ENCODE measurements at places on chromosomes 4 and X.
A peak's percentile ranks its signal among the peaks of the same experiment; 100 is the strongest.

DNA sequence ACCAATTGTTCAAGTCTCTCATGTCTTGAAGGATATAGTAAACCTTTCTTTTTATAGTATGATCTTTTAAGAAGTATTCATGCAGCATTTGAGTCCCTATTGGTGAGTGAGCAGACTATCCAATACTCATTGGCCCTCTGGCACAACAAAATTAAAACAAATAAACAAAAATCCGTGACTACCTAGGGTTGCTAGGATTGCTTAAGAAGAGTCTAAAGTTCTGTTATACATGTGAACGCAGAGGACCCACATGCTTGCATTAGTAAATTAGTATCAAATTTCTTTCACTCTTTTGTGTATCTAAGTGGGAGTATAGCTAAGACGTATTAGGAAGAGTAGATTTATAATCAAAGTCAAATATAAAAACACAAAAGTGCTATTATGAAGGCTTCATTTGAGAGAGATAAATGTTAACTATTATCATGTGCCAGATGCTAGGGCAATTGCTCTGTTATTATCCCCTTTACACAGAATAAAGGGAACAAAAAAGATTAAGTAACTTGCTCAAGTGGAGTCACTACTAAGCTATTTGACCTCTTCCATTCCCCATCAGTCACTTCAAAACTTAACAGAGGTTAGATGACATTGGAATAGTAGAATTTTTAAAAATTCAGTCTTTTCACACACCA is 29.2 kb upstream of the LARP1B start:
- no peak for DNase-seq

GRCh38 chr4:120526033-120526432 is 396.5 kb downstream of the PRDM5 start:
- peak; percentile 9 for DNase-seq

GRCh38 chr4:6582889-6583490 is 8.0 kb downstream of the MAN2B2 start:
- DNase-seq, result no peak

DNA sequence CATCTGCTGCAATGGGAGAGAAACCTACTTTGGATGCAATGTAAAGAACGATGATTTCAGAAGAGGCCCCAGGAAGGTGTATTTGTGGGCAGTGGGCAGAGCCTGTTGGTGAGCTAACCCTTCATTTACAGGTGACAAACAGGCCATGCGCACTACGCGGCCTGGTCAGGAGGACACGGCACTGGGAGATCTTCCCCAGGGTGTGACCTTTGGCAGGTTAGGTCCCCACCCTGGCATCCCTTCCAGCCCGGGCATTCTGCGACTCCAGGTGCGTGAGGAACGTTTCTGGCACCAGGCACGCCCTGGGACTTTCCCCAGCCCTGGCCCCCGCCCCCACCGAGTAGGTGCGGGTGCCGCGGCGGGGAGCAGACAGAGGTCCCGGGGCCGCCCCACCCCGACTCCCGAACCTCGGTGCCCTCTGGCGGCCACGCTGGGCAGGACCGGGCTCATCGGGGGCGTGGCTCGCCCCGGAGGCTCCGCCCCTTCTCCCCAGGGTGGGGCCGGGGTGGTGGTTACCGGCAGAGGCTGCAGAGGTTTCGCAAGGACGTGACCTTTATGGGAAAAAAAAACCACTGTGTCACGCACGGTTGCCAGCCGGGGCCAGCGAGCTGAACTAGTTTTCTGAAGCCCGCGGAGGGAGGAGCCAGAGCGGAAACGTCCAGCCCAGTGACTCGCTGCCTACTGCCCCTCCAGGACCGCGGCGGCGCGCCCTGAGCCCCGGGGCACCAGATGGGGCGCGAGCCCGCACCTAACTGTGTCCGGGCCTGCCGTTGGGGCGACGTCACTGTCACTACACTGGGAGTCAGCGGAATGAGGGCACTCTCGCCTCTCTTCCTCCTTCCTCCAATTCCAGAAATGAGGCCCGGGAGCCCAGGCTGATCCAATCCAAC is 5.0 kb upstream of the NYX start:
- peak; percentile 57 for DNase-seq

- peak; percentile 56 for DNase-seq
These were observed 15.0 kb upstream of the ELF4 start for GRCh38 chrX:130125091-130125874.

DNA sequence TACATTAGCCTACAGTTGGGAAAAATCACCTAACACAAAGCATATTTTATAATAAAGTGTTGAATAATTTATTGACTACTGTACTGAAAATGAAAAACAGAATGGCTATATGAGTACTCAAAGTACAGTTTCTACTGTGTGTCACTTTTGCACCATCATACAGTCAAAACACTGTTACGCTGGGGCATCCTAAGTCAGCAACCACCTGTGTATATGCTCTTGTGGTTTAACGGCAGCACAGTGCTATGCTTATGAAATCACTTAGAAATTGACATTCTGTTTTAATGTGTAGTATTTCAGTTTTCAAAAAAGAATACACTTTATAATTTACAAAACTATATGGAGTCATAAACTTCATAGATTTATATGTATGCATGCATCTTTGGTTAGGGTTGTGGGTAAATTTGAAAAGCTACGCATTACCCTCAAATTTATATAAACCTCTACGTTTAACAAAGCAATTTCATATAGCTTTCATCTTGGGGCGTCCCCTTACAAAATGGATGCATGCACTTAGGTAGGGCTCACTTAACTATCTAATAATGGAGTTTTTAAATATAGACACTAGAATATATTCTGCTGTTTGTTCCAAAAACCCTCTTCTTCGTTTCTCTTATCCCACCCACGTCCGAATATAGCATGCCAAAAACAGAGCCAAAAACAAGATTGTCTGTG is 690 bp upstream of the NEIL3 start:
- DNase-seq, result no peak

DNA sequence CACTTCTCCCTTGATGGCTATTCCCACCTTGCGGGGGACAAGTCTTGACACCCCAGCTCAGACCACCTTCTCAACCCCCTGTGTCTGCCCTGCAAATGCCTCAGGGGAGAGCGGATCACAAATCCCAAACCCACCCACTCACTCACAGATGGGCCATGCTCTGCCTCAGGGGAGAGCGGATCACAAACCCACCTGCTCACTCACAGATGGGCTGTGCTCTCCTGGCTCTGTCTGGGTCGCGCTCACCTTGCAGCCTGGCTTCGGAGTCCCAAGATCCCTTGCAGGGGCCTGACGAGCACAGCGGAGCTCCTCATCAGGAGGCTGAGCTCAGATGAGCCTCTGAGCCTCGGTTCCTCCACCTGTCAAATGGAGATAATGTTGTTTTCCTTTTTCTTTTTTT is 38.6 kb downstream of the HTRA3 start:
- no peak for DNase-seq

DNA sequence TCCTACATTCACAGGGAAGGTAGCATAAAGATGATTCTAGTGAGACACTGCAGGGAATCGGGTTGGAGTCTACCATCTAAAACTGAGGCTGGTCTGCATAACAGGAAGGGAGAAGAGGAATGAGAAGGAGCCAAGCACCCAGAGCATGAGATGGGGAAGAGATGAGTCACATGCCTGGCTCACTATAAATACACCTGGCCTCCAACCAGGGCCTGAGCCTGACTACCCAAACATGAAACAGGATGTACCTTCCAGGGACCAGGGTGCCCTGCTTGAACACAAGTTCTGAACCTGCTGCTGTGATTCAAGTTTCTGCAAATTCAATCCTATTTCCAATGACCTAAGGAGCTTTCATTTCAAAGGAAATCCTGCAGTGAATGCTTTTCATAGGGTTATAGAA is 24.9 kb downstream of the CD99L2 start:
- DNase-seq, result no peak

All from tongue (tissue), 3 donors.